ENCODE measurements at places on chromosomes 4 and X. TPM values are rescaled to one million over a fixed set of nuclear protein-coding genes. Genes with fewer than 3 reads are reported as not detected.

Gene RELL1
- 71.0 TPM for total RNA-seq

Gene PARM1
- 0.77 TPM for total RNA-seq

Gene THAP9
- 5.6 TPM for total RNA-seq

Gene SCML2
- 1.8 TPM for total RNA-seq

Gene TRMT2B
- total RNA-seq: 10.3 TPM

Gene SSX3
- not detected for total RNA-seq

Gene RAI2
- 1.3 TPM for total RNA-seq

Gene SMPX
- not detected for total RNA-seq

Gene HSFX4
- not detected for total RNA-seq

Gene PAGE4
- total RNA-seq: not detected

Gene NAP1L2
- total RNA-seq: 3.6 TPM

Gene BEX1
- not detected for total RNA-seq

Gene PDGFC
- total RNA-seq: 67.3 TPM

Gene PABPC1L2A
- not detected for total RNA-seq

Gene RIBC1
- 0.77 TPM for total RNA-seq

Gene N4BP2
- 5.3 TPM for total RNA-seq

Gene SMIM31
- not detected for total RNA-seq

Gene TMPRSS11D
- total RNA-seq: not detected

Gene PDCL2
- not detected for total RNA-seq

Gene PAGE2
- total RNA-seq: not detected

Gene GABRG1
- total RNA-seq: not detected

Gene AKAP4
- total RNA-seq: not detected

Gene ARFIP1
- 42.4 TPM for total RNA-seq

Gene TRMT10A
- total RNA-seq: 11.1 TPM

Gene NDST3
- not detected for total RNA-seq

Gene SPP1
- total RNA-seq: 0.26 TPM
